Epithelial cell of umbilical artery (primary cell): ENCODE measurements at places on chromosomes 3 and 15. TPM values are rescaled to one million over a fixed set of nuclear protein-coding genes. Genes with fewer than 3 reads are reported as not detected.

Gene PLA2G4E
- not detected in 2 replicates for total RNA-seq

Gene WDR93
- total RNA-seq, result not detected in 2 replicates

Gene RHO
- total RNA-seq, result not detected in 2 replicates

Gene EBLN2
- 2.9 and 10.0 TPM in 2 replicates for total RNA-seq

Gene PLCB2
- total RNA-seq, result 3.9 and 7.8 TPM in 2 replicates

Gene PFKFB4
- total RNA-seq, result 2.9 and 3.0 TPM in 2 replicates

Gene SLC9A9
- 1.3 and 2.3 TPM in 2 replicates for total RNA-seq

Gene RNU6-1
- not detected in 2 replicates for total RNA-seq

Gene CORO2B
- total RNA-seq, result 0.32 and 0.91 TPM in 2 replicates

Gene RUBCN
- 4.9 and 11.1 TPM in 2 replicates for total RNA-seq

Gene C3orf22
- not detected in 2 replicates for total RNA-seq

Gene HTR3E
- not detected in 2 replicates for total RNA-seq

Gene CELSR3
- total RNA-seq, result under 0.01 and 0.15 TPM in 2 replicates

Gene MST1R
- 0.30 and 0.97 TPM in 2 replicates for total RNA-seq

Gene MCF2L2
- 1.2 and 1.3 TPM in 2 replicates for total RNA-seq

Gene CGNL1
- 19.2 and 35.9 TPM in 2 replicates for total RNA-seq

Gene CCDC12
- 44.5 and 48.8 TPM in 2 replicates for total RNA-seq

Gene LMAN1L
- total RNA-seq, result not detected in 2 replicates

Gene DNAH12
- total RNA-seq, result under 0.01 TPM in 1 of 2 replicates, not detected in the other

Gene ADPRH
- total RNA-seq, result 5.2 and 7.1 TPM in 2 replicates

Gene CERS3
- not detected in 2 replicates for total RNA-seq

Gene NRROS
- 3.2 and 4.1 TPM in 2 replicates for total RNA-seq

Gene CASR
- not detected in 2 replicates for total RNA-seq
